ENCODE measurements at places on chromosomes 13 and 19.

- no peak for DNase-seq
These were observed 6.6 kb upstream of the DAPK3 start for GRCh38 chr19:3977242-3978143.

- DNase-seq: no peak
These were observed 248.3 kb downstream of the DCLK1 start for GRCh38 chr13:35882722-35883497.

DNA sequence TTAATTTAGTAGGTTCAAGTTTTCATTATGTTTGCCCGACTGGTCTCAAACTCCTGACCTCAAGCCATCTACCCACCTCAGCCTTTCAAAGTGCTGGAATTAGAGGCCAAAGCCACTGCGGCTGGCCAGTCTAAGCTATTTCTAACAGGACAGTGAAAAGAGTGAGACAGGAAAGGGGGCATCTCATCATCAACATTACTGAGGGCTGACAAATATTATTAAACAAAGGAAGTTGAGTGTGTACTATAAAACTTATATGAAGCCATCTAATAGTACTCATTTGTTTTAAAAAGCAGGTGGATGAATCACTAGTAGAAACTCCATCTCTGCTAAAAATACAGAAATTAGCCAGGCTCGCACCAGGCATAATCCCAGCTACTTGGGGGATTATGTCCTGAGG lies 24.3 kb downstream of the ZNF611 start:
- DNase-seq: no peak

- peak; percentile 79 for DNase-seq
These were observed 5.1 kb downstream of the JUNB start for GRCh38 chr19:12796146-12797071.

- no peak for DNase-seq
These were observed 452 bp upstream of the PPM1N start for GRCh38 chr19:45497791-45498190.

- DNase-seq: no peak
These were observed 25.8 kb upstream of the PRR20A start for GRCh38 chr13:57114945-57115344.

DNA sequence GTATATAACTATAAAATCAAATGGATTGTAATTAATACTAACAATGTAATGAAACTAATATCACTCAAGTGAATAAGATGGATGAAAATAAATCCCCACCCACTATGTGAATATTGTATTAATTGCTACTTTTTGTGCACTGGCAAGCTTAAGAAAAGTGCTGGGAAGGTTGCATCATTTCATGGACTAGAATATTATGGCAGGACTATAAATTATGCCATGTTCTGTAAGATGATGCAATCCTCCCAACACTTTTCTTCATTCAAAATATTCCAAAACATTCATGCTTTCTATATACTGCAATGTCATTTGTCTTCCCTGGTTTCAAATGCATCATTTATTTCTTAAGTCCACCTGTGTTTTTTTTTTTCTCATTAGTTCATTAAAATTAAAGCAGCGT lies 457.6 kb upstream of the GPC6 start:
- no peak for DNase-seq

GRCh38 chr19:47545061-47545948 lies 27.6 kb downstream of the ZNF541 start:
- DNase-seq: no peak

GRCh38 chr19:58117841-58118575 lies 20.0 kb upstream of the ZSCAN18 start:
- DNase-seq: no peak

DNA sequence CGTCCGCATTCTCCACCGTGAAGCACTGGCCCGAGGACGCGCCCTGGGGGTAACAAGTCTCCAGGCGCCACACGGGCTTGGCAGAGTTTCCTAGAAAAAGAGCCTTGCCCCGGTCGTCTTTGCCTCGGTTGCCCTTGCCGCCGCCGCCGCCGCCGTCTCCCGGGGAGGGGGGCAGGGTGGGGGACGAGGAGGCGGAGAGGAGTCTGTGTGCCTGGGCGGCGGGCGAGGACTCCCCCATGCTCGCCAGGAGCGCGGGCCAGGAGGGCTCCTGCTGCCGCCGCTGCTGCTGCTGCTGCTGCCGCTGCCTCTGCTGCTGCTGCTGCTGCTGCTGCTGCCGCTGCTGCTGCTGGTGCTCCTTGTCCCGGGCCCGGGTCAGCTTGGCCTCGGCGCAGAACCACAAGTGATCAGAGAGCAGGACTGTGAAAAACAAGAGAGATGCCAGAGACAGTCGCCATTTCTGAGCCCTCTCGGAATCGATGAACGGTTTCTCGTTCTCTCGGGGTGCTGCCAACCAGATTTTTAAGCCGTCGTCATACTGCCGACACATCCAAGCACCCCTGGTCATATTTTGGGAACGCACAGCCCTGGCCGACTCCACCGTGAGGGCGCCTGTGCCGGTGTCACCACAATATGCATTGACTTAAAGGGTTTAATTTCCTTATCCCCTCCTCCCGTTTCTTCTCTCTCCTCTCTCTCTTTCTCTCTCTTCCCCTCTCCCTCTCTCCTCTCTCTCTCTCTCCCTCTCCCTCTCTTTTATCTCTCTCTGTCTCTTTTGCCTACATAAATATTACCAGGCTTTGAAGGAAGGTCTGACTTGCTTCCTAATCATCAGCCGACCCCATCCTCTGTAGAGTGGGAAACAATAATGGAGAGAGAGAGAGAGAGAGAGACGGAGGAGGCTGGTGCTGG lies 349.1 kb downstream of the LIG4 start:
- DNase-seq: no peak

DNA sequence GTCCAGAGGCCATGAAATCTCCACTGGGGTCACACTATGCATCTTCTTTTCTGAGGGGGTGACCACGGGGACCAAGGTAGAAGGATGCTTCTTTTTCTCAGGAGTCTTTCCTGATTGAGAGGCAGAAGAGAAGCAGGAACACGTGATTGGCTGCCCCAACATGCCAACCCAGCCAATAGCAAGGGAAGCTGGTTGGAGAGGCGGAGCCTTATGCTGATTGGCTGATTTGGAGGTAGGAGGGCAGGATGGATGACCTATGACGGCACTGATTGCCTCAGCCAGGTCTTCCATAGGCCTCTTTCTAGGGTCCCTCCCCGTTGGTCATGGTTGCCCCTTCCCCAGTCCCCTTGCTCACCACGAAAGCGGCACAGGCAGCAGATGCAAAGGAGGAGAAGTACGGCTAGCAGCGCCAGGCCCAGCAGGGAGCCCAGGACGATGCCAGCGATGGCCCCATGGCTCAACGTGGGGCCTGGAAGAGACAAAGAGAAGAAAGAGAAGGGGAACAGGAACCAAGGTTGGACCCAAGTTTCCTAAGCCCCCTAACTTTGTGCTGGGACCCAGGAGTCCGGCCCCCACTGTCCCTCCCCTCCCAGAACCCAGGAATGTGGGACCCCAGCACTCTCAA lies 8.0 kb downstream of the VSIG10L start:
- DNase-seq: no peak

GRCh38 chr19:18802354-18802753 lies 11.2 kb upstream of the COMP start:
- no peak for DNase-seq

DNA sequence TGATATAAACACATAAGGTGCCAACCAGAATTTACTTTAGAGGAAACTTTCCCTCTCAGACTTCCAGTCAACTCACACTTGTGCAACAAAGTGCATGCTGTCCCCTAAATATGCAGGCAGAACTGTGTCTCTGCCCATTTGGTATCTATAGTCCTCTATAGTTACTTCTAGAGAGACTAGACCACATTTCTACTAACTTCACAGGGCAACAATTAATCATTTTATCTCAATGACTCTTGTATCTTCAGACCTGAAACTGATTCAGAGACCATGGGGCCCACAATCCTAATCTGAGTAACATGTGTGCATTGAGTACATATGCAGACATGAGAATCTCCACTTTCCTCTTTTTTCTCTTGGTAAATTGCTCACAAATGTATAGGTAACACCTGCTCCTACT lies 158.1 kb downstream of the ZNF486 start:
- DNase-seq: no peak

DNA sequence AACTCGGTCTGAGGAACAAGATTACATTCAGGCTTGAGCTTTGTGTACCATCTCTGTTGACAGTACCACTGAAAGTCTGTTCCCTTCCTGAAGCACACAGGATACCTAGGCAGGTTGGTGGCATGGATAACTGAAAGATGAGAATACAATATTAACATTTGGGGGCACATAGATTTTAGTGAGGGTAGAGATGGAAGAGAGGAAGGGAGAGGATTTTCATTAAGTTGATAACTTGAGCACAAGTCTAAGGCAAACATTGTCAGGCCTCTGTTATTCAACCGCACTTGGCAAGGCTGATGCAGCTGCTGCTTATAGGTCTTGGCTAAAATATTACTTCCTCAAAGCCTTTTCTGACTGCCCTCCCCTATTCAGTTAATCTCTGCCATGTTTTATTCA lies 10.9 kb downstream of the MIR17HG start:
- DNase-seq: no peak

DNA sequence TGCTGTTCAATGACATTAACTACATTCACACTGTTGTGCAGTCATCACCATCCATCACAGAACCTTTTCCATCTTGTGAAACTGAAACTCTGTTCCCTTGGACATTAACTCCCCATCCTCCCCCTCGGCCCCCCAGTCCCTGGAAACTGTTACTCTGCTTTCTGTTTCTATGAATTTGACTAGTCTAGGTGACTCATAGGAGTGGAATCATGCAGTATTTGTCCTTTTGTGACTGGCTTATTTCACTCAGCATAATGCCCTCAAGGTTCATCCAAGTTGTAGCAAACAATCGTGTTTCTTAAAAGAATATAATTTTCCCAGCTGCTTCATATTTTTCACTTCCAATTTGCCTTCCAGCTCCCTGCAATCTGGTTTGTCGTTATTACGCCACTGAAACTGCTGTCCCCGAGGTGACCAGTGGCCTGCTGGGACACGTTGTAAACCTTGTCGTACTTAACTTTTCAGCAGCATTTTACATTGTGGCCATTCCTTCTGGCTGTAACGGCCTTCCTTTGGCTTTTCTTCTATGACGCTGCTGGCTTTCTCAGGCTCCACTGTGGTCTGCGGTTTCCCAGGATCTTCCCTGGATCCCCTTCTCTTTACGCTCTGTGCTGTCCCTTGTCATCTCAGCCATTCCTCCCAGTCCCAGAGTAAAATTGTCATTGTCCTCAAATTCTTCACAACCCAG lies 74.0 kb downstream of the DHRS12 start:
- DNase-seq: no peak

GRCh38 chr13:45385320-45385719 lies 32.9 kb downstream of the SLC25A30 start:
- DNase-seq: no peak

GRCh38 chr19:49930483-49931011 lies 1.2 kb upstream of the NUP62 start:
- DNase-seq: no peak

- no peak for DNase-seq
These were observed 5.9 kb downstream of the CEACAM19 start for GRCh38 chr19:44677019-44677811.

DNA sequence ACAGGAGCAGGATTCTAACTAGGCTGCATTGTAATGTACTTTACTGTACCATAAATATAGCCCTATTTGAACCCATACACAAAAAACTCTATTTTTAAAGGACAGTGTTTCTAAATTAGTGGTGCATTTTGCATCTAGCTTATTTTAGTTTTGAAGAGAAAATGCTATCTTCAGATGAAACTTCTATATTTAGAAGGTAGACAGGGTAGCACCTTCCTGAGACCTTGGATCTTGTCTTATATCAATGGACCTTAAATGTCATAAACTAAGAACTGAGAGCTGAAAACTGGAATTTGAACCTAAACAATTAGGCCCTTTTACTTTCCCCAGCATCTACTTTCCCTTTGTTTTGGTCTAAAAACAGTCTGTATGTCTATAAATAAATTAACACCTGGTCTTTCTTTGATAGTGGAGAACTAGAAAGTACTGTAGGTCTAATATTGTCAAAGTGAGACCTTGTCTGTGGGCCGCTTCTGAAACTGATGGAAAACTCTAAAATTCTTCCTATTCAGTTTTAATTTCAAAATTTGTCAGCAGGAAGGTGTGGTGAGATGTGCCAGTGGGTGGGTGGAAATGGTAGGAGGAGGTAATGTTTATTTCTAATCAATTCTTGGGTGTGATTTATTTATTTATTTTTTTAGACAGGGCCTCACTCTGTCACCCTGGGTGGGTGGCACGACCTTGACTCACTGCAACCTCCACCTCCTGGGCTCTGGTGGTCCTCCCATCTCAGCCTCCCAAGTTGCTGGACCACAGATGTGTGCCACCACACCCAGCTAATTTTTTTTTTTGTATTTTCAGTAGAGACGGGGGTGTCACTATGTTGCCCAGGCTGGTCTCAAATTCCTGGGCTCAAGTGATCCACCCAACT lies 10.1 kb downstream of the COG3 start:
- DNase-seq: no peak

GRCh38 chr13:97798171-97798821 lies 155.2 kb upstream of the IPO5 start:
- no peak for DNase-seq

DNA sequence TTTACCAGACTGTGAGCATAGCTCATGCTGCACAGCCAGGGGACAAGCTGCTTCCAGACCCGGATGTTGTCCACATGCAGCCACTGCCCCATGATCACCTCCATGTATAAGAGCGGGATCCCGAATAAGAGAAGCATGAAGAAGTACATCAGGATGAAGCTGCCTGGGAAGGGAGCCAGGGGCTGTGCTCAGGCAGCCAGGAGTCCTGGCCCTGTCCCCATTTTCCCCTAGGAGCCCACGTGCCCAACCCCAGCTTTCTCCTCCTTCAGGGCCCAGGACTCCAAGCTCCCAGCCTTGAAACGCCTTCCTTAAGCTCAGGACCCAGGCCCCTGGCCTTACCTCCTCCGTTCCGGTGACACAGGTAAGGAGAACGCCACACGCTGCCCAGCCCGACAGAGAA lies 69.3 kb downstream of the SLC6A16 start:
- DNase-seq: no peak

GRCh38 chr13:57629821-57630235 lies 1.7 kb upstream of the PCDH17 start:
- no peak for DNase-seq

DNA sequence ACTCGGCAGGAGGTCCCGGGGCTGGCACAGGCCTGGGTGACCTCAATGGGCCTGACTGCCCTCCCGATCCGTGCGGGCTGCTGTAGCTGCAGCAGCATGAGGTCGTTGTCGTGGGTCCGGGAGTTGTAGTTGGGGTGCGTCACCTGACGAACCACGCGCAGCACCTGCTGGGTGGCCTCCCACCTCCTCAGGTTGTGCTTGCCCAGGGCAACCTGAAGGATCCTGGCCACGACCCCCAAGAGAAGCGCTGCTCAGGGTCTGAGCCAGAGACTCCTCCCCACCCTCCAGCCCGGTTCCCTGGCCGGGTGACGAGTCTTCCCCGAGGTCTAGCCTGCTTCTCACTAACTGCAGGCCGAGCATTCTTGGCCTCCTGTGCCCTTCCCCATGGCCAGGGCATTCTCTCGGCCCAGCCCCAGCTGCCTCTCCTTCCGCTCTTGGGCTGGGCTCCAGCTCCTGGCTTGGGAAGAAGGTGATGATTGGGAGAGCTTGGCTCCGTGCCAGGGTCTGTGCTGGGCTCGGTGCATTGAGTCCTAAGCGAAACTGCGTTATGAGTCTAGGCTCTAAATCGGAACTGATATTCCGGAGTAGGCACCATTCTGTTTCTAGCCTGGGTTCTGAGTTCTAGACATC lies 3.1 kb downstream of the KLK14 start:
- DNase-seq: no peak
